ENCODE measurements at places on chromosomes 5 and 9.

GRCh38 chr5:129322968-129323367 is 137.1 kb upstream of the ADAMTS19 start:
- no peak for DNase-seq

DNA sequence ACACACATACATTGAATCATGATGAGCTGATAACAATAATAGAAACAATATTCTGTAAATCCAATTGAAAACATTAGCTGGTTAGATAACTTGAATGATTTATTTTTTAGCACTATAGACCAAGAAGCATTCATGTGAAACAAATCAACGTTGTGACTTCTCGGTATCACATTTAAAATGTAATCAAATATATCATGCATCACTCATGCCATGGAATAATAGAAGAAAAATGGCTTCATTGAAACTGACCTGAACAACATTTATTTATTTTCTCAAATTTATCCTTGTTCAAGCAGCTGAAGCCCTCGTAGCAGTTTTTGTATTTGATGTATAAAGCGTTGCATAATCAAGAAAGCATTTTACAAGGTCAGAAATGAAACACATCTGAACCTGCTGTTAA is 299.6 kb upstream of the CDH18 start:
- DNase-seq: no peak

DNA sequence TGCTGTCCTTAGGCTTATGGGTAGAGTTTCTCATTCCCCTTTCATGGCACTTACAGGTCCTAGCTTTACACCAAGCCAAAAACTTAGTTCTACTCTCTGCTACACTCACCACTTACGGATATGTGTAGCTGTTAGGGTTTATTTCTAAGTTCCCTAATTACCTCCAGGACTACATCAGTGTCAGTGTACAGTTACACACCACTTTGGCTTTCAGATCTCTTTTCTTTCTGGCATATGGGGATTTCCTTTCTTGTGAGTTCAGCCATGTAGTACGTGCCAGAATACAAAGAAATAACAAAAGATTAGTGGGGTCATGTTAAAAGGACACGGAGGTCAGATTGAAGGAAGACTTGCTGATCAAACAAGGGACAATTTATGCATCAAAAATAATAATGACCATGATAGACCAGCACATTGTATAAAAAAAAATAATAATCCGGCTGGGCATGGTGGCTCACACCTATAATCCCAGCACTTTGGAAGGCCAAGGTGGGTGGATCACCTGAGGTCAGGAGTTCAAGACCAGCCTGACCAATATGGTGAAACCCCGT is 41.8 kb downstream of the LYRM7 start:
- no peak for DNase-seq

GRCh38 chr5:41918105-41918504 is 7.0 kb upstream of the FBXO4 start:
- DNase-seq: no peak

GRCh38 chr5:1473746-1474145 is 28.5 kb upstream of the SLC6A3 start:
- no peak for DNase-seq

- DNase-seq: no peak
Measured at GRCh38 chr9:81598811-81599210, 90.5 kb downstream of the TLE1 start.

GRCh38 chr5:68673106-68673822 is 420.6 kb upstream of the SLC30A5 start:
- no peak for DNase-seq

GRCh38 chr5:38441453-38442246 is 114.8 kb downstream of the LIFR start:
- peak; percentile 88 for DNase-seq

GRCh38 chr9:19028835-19029451 is 4.1 kb downstream of the SAXO1 start:
- DNase-seq: peak; percentile 7

GRCh38 chr5:174527916-174528540 is 196.4 kb upstream of the MSX2 start:
- no peak for DNase-seq

DNA sequence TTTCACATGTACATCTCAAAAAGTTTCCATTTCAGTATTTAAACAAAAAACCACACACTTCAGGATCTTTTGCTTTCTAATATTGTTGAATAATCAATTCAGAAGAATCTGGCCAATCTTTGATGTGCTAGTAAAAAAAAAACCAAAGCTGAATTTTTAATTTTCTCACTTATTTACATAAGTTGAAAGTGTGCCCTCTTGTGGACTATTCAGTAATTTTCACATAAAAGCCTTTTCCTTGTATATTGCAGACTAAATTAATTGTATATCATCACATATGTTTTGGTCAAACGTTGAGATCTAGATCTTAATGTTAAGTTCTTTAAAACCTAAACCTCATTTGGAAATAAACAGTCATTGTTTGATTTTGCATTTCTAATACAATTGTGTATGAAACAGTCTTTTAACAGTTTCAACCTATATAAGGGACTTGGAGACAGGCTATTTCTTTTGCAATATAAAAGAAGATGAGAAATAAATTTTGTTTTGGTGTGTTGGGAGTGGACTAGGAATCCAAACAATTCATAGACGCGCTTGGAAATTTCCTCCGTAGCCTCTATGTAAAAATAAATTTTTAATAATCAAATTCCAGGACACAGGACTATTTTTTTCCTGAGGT is 68.1 kb downstream of the NIPBL start:
- DNase-seq: peak; percentile 8

DNA sequence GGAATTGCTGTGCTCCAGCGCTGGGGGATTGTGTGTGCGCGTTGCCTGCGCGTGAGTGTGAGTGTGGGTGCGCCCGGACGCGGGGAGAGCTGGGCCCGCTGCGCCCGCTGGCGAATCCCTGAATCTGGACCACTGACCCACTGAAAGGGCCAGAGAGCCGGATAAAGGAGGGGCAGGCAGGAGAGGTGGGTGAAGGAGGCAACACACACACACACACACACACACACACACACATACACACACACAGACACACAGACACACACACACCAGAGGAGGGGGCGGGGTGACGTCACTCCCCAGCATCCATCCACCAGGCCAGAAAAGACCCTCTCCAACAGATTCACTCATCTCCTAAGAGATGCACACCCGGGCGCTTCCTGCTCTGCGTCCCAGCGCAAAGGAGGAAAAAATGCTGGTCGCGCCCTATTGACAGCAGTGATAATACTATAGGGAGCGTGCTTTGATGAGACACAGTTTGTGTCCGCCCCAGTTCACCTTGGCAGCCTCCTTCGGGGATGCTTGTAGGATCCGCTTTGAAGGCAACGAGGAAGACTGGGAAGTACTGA is 1059.1 kb upstream of the DMAC1 start:
- no peak for DNase-seq

DNA sequence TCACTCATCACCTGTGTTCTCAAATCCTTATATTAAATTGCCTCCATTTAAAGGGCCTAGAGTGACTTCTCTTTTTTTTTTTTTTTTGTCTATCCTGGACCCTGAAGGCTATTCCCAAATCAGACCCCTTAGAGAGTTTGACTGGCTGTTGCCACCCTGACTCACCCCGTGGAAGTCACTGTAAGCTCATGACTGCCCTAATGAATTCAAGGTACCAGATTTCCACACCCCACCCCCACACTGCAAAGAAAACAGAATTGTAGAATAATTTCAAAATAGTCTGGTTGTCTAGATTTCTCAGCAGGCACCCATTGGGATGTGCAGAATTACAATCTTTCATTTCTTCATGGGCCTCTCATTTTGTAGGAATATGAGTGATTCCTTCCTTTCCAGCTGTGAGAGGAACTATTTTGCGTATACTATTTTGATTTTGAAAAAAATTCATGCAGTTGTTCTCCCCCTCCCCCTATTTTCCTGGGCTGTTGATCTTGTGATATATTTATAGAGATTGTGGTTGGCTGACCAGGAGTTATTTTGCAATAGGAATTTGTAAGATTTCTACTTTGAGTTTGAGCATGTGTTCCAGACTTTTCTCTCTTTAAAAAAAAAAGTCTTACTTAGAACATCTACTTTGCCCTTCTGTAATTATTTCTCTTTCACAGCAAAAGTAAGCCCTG is 79.1 kb downstream of the ZNF618 start:
- DNase-seq: no peak

DNA sequence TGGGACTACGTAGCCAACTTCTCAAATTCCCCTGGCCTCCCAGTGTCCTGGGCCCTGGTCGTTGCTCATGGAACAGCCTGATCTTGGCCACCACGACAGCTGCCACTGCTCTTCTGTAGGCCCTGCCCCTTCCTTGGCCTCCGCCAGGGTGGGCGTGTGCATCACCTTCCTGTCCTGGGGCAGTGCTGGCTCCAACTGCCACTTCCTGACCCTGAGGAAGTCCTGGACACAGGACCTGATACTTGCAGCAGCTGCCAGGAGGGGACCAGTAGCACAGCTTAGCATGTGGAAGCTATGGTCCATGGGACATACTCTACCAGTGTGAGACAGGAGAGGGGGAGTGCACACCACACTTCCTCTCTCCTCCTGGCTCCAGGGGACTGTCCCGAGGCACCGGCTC is 145.2 kb downstream of the TENT4A start:
- no peak for DNase-seq

DNA sequence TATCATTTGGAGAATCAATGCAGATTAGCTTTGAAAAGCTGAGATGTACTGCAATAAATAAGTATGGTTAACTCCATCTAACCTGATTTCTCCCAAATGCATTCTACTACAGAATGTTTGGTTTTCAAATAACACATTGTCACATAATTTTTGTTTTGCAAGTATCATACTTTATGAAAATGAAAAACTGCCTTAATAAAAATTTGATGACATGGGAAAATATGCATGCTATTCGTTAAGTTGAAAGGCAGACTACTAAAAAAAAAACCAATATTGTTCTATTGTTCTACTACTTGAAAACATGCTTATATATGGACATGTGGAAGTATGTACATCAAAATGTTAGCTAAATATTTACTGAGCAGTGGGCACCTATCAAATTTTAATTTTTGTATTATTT is 668.9 kb downstream of the HTR1A start:
- no peak for DNase-seq
